ENCODE measurements at places on chromosomes 5 and 9.

DNA sequence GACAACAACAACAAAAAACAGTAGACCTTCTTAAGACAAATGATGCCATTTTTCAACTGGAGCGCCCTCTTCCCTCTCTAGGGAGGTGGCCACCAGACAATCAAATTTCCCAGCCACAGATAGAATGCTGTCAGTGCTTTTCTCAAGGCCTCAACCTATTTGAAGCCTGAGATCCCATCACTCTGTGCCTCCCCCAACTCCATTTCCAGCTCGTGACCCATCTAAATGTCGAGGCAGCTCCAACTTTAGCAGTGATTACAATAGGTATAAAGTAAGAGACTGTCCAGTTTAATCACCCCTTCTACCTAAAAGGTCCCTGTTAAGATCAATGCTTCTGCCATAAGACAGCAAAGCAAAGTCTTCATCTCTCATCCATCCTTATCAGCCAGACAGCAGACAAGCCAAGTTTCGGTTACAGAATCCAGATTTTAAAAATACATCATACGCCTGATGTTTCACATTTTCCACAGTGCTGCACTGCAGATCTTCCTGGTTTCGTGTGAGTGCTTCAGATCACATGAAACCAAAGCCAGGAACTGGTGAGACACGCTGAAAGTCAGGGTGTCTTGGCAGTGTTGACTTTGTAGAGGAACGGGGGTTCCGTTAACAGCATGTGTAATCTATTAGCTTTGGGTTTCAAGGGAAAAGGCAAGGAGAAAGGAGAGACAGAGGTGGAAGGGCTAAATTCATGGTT is 447.8 kb downstream of the ENC1 start:
- no peak for DNase-seq

- no peak for DNase-seq
Observed at GRCh38 chr5:89043676-89044075, 160.7 kb upstream of the MEF2C start.

- DNase-seq, result no peak
Observed at GRCh38 chr9:109542922-109543321, 44.8 kb upstream of the PTPN3 start.

DNA sequence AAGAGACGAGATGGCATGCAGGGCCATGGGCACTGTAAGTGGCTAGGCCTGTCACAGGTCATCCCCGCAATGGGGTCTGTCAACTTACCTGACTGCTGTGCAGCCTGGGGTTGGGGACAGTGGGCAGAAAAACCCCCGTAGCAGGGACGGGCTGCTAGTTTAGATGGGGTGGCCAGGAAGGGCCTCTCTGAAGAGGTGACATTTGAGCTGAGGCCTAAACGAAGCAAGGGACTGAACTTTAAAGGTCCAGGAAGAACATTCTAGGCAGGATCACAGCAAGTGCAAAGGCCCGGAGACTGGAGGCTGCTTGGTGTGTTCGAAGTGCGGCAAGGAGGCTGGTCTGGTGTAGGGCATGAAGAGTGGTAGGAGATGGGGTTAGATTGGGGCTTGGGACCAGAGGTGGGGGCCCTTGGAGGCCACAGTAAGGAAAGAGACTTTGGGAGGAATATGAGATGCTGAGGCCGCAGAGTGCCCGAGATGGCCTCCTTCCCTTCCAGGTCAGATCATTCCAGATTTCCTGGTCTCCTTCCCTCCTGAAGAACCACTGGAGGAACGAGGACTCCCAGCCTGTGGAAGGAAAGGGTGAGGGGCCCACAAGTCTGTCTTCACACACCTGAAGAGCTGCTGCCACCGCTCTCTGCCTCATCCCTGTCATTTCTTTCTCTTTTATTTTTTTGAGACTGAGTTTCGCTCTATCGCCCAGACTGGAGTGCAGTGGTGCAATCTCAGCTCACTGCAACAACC is 37.9 kb upstream of the SH3PXD2B start:
- no peak for DNase-seq

DNA sequence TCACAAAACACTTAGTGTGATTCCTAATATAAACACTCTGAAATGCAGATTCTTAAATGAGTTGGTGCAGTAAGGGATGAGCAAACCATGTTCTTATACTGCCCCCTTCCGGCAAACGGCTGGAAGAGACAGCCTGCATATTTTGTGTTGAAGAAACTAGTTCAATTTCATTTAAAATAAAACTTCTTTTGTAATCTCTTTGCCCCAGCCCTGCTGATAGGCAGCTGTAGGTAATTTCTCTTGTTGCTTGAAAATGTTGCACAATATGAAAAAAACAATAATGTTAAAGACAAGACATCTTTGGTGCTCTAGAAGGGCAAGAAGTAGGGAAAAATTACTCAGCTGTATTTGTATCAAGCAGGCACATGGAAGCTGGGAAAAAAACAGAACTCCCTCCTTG is 89.7 kb upstream of the CCNG1 start:
- no peak for DNase-seq

GRCh38 chr9:124870723-124871122 is 8.8 kb downstream of the ARPC5L start:
- DNase-seq, result no peak

DNA sequence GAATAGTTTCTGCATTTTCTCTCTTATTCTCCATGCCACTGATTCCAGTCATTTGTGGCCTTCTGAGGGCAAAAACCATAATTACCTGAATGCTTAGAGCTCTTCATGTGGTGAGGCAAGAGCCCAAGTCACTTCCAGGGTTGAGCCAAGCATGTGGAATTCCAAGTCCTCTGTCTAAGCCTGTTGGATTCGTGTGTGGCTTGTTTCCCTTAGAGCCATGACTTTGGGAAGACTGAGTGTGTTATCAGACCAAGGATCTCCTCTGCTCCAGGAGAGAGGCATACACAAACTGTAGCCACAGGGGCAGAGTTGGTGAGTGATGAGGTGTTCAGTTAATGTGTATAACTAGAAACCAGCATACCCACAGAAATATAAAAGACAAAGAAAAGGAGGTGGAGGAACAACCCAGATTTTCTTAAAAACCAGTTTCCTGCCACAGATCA is 27.1 kb downstream of the SLC22A5 start:
- DNase-seq, result no peak

- no peak for DNase-seq
Observed at GRCh38 chr5:162573758-162574157, 506.2 kb downstream of the GABRG2 start.

DNA sequence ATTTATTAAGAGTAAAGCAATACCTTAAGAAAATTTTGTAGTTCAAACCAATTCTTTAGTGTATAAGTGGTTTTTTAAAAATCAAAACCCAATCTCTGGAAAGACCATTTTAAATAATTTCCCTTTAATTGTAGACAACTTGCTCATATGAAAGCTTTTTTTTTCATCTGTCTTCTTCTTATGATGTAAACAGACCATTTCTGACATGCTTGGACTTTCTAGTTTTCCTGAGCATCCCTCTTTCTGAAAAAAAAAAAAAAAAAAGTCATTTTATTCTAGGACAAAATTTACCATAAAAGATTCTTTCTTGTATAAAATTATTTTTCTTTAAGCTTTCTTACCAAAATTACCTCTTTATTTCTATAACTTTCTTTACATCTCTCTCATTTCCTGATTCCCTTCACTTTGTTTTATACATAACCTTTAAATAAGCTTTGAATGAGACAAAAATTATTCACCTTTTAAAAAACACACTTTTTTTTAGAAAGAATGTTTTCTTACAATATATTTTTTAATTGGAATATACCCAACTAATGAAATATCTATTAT is 67.5 kb downstream of the COL15A1 start:
- DNase-seq, result no peak

GRCh38 chr5:35803191-35803651 is 53.5 kb upstream of the IL7R start:
- DNase-seq, result peak; percentile 42

GRCh38 chr5:56326770-56327169 is 93.6 kb upstream of the ANKRD55 start:
- no peak for DNase-seq

DNA sequence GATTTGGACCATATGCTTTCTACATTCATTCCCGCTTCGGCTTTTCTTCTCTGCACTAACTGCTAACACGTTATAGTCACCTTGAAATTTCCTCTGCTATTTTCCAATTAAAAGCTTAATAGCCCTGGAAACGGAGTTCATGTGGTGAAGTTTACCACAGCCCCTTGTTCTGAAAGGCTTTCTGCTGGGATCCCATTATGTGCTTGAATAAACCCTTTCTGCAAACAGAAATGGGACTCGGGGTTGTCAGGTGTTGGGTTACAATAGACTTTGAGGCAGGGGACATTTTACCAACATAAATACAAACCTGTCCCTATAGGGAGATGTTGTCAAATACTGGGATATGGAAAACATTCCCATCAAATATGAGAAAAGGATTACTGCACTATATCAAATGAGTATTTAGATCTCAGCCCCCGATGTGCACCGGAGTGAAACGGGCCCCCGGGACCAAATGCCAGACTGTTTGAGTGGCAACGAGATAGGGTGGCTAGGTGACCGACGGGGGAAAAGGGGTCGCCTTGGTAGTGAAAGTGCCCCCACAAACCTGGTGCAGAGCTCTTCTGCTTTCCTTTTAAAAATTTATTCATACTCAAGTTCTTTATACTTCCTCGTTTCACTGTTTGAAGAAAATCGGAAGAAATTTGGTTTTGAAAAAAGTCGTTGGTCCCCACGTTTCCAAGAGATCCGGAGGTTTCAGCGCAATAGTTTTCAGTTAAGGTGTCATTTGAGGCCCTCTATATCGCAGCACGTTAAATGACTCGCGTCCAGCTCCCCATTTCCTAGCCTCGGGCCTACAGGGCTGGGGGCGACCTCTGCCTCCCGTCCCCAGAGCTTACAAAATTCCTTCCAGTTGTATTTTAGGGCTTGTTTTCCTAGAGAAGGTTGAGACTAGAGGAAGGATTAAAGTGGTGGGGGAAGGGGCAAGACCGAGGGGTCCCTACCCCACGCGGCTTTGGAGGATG is 2.1 kb upstream of the DMRT3 start:
- DNase-seq, result no peak

DNA sequence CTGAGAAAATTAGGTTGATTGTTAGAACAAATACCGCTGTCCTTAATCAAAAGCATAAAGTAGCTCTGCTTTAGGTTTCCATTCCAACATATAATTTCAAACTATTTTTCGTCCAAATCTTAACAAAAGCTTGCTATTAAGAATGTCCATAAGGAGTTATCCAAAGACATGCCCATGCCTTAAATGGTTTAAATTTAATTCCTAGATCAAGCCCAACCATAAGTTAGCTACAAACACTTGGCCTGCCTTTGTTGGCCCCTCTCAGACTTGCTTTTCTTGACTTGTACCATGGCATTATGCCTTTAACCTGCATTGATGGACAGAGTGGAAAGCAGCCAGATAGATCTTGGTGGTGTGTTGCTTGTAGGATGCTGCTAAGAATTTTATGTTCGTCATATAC is 8.8 kb downstream of the GARNL3 start:
- no peak for DNase-seq

- DNase-seq, result no peak
Observed at GRCh38 chr5:61340775-61341361, 8.8 kb downstream of the ZSWIM6 start.

- DNase-seq, result no peak
Observed at GRCh38 chr5:118862596-118862995, 125.8 kb downstream of the DTWD2 start.

- no peak for DNase-seq
Observed at GRCh38 chr5:177569894-177570293, 15.5 kb upstream of the FAM193B start.

GRCh38 chr5:42564689-42565356 is 141.6 kb downstream of the GHR start:
- DNase-seq, result no peak

- no peak for DNase-seq
Observed at GRCh38 chr5:157245886-157246285, 20.0 kb upstream of the CYFIP2 start.

DNA sequence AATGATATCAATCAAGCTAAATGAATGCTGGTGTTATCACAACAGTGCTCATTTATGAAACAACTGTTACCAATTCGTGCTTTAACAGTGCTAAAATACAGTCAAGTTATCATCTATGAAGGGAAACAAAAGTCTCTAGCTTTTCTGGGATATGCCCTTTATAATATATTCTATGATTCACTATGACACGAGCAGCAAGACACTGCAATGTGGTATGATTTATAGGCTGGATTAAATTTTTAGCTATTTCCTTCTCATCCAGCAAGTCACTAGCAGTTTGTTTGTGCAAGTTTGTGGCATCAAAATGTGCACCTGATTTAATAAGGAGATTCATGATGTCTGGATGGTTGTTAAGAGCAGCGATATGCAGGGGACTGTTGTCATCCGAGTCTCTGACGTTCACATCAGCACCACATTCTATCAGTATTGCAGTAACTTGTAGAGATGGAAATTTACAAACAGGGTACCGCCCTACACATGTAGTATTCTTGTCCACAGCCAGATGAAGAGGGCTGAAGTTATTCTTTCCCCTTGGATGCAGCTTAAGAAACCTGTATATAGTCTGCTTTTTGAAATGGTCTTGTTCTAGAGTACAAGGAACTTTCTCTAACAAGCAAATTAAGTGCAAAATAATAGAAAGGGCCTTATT is 20.3 kb downstream of the FEM1C start:
- no peak for DNase-seq

DNA sequence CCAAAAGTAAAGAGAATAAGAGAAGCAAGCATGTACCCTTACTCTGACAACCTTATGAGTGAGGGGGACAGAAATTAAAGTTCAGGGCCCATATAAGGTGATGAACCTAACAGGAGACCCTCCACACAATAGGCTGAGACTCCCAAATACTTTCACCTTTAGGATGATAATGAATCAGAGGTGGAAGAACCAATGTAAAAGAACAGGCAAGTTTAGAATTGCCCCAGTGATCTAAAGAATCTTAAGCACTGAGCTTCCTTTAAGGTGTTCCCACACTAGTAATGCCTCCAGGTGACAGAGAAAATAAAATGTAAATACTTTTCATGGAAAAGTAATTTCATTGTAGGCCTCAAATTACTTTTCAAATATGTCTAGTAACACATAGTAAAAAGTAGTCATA is 8.2 kb upstream of the FAM151B start:
- DNase-seq, result no peak

DNA sequence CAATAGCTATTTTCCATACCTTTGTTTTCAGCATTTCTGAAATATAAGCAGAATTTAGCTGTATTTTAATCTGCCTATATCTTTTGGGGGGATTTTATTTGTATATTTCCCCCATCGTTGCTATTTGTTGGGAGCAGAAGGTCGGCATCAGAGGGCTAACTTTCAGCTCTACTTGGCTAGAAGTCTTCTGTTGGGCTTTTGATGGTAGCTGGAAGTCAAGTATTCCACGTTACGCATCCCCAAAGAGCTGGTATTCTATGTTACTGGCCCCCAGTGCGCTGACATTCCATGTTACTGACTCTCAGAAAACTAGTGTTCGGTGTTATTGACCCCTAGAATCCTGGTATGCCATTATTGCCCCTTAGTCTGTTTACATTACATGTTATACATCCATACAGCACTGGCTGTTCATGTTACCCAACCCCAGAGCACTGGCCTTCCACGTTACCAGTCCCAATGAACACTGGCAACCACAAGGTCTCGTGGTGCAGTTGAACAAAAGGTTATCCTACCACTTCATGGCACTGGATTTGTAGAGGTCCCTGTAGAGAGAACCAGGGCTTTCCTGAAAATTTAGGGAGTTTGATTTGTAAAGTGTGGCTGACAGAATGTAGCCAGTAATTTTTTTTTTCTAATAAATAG is 278.1 kb upstream of the CD180 start:
- no peak for DNase-seq

GRCh38 chr9:5392285-5392684 is 45.4 kb downstream of the PLGRKT start:
- DNase-seq, result no peak
